ENCODE measurements at places on chromosomes 4 and X.

- no peak for DNase-seq
Observed at GRCh38 chr4:26431461-26432180, 58.7 kb downstream of the CCKAR start.

- no peak for DNase-seq
Observed at GRCh38 chr4:53113431-53114225, 251.5 kb downstream of the RASL11B start.

- DNase-seq: no peak
Observed at GRCh38 chr4:109015413-109015810, 252.6 kb upstream of the ETNPPL start.

- DNase-seq: no peak
Observed at GRCh38 chr4:189443341-189443740, 497.3 kb upstream of the FRG1 start.

DNA sequence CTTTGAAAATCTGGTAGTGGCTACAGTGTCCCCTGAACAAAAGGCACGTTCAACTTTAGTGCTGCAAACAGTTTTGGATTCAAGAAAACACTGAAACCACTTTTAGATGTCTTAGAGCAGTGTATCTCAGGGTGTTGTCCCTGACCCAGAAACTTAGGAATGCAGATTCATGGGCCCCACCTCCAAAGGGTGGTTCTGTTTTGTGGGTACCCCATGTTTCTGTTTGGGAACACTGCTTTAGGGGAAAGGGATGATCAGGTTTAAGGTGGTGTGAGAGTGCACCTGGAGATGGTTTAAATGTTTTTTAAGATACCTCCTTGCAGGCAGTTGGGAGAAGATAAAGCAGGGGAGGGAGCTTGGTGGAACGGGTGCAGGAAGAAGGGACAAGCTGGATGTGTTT is 55.6 kb downstream of the JADE1 start:
- DNase-seq: no peak

GRCh38 chrX:137878401-137878800 is 312.5 kb downstream of the ZIC3 start:
- no peak for DNase-seq

DNA sequence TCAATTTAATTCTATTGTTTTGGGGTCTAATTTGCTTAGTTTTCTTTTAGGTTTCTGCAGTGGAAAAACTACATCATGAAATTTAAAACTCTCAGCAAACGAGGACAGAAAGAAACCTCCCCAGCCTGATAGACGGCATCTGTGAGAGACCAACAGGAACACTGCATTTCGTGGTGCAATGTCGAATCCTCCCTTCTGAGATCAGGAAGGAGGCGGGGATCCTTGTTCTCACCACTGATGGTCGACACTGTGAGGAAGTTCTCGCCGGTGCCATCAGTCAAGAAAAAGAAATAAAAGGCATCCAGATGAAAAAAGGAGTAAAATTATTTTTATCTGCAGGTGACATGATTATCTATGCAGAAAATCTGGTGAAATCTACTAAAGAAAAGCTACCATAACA is 16.5 kb downstream of the GAK start:
- no peak for DNase-seq

DNA sequence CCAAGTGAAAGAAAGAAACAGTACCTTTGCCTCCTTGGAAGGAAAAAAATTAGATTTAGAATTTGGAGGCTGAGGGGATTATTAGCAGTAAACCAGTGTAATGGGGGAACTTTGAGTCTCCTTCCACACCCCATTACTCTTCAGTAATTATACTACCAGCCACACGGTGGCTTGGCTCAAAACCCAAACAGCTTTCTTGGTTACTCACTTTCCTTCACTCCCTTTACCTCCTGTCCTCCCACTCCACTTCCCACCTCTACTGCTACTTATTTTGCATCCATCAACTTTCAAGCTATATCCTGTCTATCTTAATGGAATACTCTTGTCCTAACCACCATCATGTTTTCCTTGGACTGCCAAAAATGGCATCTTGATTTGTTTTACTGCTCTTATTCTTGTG is 310.6 kb upstream of the AADAT start:
- DNase-seq: no peak

DNA sequence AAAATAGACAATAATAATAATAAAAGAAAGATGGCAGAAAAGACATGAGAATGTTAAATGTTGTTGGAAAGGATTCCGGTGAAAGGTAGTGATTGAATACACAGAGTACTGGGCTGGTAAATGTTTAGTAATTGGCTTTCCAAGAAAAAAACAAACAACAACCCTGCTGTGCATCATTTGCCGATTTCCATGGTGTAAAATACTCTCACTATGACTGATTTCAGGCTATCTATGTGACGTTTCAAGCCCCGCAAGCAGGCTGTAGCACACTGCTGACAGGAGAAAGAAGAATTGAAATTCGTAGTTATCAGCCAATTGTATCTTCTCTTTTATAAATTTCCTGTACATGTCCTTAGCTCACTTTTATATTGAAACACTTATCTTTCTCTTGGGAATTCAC is 13.6 kb upstream of the SEPTIN6 start:
- DNase-seq: no peak

GRCh38 chr4:117434424-117434823 is 349.0 kb upstream of the TRAM1L1 start:
- no peak for DNase-seq

DNA sequence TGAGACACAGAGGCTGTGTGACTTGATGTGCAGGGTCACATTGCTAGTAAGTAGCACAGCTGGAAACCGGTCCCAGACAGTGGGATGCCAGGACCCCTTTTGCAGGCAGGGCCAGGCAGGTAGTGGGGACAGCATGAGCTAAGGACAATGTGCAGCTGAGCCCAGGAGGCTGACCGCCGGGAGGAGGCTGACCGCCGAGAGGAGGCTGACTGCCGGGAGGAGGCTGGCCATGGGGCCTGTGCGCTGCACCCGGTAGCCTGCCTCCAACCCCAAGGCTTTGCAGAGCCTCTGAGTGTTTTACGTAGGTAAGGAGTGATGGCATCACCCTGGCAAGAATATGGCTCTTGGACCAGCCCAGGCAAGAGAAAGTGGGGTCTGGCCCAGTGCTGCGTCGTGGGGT is 58.9 kb downstream of the TBC1D14 start:
- DNase-seq: no peak

DNA sequence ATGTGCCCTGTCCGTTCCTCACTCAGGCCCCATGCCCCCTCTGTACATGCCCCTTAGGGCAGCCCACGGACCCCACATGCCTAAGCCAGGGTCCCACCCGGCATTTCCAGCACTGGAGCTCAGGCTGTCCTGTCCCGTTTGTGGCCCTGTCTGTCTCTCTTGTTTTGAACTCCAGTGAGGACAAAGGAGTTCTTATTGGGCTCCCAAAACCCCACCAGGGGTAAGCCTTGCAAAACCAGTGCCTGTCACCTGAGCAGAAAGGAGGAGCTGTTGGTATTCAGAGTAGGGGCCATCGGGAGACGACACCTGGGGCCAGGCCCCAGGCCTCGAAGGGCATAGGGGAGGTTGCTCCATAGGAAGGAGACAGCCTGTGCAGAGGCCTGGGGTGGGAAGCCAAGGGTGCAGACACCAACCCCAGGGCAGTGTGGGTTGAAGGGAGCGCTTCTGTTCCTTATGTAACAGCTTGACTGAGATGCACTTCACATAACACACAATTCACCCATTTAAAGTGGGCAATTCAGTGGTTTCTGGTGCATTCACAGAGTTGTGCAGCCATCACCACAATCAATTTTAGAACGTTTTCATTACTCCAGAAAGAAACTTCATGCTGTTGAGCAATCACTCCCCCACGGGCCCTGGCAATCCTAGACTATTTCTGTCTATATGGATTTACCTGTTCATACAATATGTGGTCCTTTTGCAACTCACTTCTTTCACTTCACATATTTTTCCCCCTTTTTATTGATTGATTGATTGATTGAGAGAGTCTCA is 31.7 kb downstream of the MAN2B2 start:
- DNase-seq: no peak

DNA sequence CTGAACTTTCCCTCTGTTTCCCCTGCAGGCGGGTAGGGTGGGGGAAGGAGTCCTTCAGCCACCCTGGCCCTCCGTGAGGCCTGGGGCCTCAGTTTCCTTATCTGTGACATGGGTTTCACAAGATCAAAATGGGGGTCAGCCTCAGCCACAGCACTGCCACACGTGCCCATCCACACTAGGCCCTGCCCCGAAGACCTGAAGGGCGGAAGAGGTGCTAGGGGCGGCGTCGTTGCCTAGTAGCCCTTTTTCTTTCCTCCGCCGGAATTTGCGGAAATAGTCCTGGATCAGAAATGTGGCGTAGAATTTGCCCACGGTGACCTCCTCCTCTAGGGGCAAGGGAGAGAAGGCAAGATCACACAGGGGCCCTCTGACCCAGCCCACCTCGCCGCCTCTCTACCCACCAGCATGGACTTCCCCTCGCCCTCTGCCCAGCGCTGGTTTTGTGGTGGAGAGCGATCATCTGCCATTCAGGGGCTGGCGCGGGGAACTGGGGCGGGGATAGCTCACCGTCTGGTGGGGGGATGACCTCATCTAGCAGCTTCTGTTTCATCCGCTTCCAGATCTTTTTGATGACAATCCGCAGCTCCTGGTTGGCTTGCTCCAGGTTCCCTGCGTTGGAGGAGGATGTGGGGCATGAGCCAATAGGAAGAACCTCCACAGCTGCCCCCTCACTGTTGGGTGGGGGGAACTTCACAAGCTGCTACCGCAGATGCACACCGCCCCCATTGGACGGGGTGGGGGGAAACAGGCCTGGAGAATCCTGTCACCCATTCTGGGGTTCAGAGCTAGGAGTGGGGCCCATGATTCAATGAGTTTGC is 9.7 kb upstream of the SYP start:
- no peak for DNase-seq

GRCh38 chrX:6012357-6012756 is 216.3 kb downstream of the NLGN4X start:
- no peak for DNase-seq

DNA sequence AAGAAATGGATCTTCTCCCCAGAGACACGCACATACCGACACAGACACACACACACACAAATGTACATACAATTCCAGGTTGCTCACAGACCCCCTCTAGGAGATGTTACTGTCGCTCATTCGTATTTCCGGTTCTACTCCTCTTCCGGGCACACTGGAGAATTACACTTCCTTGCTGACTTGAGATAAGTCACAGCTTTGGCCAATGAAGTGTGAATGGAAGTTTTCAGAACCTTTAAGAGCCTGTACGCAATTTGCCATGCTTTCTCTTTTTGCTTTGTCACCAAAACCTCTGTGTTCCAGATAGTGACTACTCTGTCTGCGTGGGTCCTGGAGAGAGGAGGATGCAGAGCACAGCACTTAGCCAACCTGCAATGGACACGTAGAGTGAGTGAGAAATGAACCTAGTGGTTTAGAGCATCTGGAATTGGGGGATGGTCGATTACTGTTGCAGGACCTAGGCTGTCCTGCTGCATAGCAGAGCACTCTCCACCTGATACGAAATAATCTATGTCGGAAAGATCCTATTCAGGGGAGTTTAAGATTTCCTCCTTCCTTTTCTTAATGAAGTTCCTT is 239.5 kb upstream of the TET2 start:
- no peak for DNase-seq

DNA sequence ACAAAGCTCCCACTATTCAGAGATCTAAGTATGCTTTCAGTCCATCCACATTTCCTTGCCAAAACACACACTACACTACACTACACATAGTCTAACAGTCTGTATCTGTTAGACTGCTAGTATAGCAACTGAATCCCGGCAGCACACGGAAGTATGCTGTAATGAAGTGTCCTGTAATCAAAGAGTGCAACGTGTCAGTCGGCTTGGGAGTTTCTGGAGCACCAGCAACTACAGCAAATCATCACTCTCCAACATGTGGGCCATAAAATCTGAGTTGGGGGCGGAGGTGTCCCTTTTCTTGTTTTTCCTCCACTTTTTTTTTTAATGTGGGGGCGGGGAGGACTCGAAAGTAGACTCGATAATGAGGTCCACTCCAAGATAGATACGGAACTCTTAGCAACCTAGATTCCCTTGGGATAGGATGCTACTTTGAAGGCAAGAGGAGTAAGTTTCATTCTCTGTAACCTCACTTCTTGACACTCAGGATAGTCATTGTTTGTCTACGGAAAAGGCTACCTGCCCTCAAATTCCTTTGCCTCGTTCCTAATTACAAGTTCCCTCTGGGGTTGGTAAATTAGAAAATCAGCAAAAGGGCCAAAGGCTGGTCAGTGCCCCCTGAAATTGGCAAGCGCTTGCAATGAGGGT is 722 bp downstream of the SLC10A7 start:
- DNase-seq: no peak

GRCh38 chrX:39065051-39065871 is 264.0 kb downstream of the MID1IP1 start:
- no peak for DNase-seq

- DNase-seq: no peak
Observed at GRCh38 chr4:99670409-99671073, 12.9 kb upstream of the C4orf54 start.

GRCh38 chr4:188341428-188341827 is 202.2 kb downstream of the TRIML1 start:
- no peak for DNase-seq

DNA sequence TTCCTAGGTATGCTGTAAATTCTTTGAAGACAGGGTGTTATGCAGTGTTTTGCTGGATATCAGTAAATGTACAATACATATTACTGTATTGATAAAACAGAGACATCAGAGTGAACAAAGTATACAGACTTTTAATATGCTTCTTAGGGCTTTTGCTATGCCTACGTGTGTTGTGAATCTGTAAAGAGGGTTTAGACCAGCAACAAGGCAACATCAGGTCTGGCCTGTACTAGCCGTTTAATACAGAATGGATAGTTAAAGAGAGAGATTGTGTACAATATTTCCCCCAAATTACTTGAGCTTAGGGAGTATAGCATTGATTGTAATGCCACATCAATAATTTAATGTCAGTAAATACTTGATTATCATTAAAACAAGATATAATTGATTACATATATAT is 75.2 kb downstream of the PAQR3 start:
- DNase-seq: no peak

DNA sequence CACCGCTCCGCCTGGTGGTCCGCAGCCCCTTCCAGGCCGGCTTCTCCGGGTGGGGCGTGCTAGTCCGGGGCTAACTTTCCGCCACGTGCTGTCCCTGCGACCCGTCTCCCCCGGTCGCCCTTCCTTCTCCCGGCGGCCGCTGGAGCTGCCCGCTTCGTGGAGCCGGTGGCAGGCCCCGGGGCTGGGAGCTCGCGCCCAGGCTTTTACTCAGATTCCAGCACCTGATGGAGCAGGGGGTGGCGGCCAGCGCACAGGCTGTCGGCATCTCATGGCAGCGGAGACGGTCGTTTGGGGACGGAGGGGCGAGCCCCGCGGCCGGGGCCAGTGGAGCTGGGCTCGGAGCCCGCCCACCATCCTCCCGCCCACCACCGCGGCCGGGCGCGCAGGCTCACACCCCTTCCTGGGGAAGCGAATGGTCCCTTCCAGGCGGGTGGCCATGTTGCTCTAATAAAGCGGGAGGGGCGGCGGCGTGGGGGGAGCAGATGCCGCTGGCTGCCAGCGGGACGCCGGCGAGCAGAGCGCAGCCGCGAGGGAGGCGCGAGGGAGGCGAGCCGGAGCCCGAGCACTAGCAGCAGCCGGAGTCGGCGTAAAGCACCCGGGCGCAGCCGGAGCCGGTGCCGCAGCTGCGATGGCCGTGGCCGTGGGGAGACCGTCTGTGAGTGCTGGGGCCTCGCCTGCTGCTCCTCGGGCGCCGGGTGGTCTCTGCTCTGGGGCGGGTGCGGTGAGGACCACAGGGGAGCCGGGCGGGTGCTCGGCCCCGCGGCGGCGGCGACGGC is at the start of gene SEPTIN11:
TSS of gene SEPTIN11 (plus strand) at position 477 of the 776 bp plus-strand sequence. CDS start at position 629, 152 bp downstream.
- peak; percentile 66 for DNase-seq

GRCh38 chrX:134633832-134634231 is 24.4 kb downstream of the PLAC1 start:
- no peak for DNase-seq

Data from activated CD4-positive, CD25-positive, alpha-beta regulatory T cell treated with anti-CD3 and anti-CD28 coated beads, Interleukin-2, amount 50 U/mL, for 16 hours (primary cell).